Activated CD4-positive, alpha-beta T cell treated with anti-CD3 and anti-CD28 coated beads for 48 hours (primary cell): ENCODE measurements at places on chromosomes 1 and 21.

DNA sequence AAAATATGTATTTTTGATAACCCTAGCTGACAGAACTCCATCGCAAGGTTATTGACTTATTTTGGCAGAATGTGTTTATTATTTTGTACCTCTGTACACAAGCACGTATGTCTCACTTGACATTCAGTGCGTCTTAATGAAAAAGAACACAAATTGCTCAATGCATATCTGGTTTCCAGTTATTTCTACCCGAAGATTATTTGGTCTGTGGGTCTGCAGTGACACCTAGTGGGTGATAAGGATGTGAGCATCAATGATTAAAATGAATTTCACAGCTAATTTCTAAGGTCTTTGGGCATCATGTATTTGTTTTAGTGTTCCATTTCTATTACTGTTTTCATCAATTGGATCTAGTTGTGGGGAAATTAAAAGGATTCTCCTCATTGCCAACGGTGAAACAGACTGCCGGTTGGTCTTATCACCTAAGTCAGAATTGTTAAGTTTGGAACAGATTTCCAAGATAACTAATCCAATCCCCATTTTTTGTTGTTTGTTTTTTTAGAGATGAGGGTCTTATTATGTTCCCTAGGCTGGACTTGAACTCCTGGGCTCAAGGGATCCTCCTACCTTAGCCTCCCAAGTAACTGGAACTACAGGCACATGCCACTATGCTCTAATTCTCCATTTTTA, 13.9 kb downstream of the DDX20 start:
- peak; percentile 52 for DNase-seq

DNA sequence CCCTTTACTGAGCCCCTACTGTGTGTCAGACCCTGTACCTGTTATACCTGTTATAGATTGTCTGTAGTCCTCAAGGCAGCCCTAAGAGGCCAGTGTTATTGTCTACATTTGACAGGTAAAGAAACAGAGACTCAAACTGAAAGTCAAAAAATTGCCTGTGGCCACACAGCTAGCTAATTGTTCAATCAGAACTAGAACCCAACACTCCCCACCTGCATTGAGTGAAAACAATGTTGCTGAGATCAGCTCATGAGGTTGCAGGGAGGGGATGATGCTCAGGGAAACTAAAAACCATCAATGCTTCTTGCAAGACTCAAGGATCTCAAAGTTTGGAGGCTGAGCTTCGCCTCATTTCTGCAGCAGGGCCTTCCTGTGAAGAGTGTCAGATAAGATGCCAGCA, 109.5 kb upstream of the LMO4 start:
- no peak for DNase-seq

DNA sequence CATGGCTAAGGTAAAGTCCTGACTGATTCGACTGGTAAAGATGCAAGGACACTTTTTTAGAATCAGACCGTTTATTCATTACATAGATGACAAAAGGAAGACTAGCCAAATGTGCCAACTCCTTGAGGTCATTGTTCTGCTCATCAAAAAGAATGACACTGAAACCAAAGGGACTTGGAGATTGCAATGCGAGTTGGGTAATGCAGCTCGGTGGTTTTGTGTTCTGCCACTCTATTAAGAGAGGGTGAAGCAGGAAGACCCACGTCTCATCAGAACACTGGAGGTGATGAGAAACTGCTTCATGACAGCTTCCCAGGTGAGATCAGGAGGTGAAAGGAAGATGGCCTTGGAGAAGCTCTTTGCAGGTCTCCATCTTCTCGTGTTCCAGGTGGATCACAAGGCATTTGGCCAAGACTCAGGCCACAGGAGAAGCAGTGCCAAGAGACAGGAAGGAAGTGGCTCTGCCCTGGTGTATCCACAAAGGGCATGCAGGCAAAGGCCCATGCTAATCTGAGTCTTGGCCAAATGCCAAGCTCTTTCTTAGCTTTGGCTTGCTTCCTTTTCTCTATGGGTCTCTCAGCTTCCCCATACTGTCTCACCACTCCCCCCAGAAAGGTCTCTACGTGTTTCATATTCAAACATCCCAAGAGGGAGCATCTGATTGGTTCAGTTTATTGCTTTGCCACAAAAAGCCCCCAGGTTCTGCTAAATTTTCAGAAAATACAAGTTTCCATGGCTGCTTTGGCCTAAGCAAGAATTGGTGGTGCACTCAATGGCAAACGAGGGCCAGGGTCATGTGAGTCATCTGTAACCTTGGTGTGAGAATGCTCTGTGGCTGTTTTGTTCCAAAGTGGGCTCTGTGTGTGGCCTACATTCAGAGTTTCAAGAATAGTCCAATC, 5.7 kb upstream of the CCT8 start:
- peak; percentile 55 for DNase-seq

DNA sequence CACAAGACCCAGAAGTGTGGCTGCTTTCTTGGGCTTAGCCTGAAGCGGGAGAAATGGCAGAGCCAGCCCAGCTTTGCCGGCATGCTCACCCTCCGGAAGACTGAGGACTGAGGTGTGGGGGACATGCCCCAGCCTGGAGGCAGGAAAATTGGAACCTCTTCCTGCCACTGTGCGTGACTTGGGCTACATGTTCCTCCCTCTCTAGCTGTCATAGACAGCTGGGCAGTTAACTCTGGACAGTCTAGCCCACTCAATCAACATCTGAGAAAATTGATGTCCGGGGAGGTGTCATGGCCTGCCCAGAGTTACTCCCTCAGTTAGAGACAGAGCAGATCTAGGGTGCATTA, 59.7 kb downstream of the UBE2T start:
- no peak for DNase-seq

- DNase-seq: peak; percentile 34
Measured at GRCh38 chr1:179831852-179832699, 45.5 kb downstream of the TOR1AIP2 start.

DNA sequence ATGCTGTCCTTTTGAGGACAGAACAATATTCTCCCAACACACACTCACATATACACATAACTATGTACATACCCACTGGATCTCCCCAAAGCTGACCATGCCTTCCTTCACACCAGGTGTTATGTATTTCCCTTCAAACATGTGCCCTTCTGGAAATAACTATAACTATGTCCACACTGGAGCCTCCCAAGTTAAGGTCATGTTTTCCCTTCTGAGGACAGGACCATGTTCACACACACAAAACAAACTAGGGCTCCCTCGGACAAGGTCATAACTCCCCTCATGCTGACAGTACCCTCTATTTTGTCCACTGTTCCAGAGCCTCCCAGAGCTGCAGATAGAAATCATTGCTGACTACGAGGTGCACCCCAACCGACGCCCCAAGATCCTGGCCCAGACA, 7.8 kb downstream of the MMACHC start:
- DNase-seq: no peak

DNA sequence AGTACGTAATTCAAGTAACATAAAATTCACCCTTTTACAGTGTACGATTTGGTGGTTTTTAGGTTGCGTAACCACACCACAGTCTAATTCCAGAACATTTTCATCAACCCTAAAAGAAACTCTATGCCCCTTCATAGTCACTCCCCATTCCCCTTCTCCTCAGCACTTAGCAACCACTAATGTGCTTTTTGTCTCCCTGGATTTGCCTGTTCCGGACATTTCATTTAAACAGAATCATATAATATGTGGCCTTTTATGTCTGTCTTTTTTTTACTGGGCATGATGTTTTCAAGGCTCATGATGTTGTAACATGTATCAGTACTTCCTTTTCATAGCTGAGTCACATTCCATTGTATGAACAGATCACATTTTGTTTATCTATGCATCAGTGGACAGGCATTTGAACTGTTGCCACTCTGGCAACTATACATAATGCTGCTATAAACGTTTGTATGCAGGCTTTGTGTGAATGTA, 20.8 kb downstream of the OBSCN start:
- DNase-seq: no peak

- peak; percentile 33 for DNase-seq
Measured at GRCh38 chr1:98045767-98046641, 125.2 kb upstream of the DPYD start.

DNA sequence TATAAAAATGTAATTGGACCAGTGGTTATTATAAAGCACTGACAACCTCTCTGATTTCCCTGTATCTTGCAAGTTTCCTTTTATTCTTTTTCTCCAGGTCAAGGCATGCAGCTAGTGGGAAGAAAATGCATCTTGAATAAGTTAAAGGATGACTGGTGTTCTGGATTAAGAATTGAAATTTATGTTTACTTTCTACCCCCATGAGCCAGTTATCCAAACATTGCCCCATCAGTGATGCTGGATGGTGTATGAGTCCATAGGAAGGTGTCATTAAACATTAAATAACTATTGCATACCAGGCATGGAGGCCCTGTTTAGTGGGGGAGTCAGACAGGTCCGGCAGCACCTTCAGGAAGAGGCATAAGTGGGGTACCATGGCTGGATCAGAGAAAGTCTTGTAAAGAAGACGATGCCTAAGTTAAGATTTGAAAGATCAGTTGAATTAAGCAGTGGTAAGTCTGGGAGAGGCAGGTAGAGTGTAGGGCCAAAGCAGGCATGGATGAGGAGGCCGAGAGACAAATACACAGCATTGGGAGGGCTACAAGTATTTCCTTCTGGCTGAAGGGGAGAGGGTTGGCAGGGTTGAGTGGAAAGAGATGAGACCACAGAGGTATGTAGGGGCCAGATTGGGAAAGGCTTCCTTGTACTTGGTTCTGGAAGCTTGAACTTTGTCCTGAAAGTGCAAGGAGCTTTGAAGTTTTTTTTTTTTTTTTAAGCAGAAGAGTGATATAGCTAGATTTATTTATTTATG, 5.7 kb downstream of the SZRD1 start:
- DNase-seq: no peak

GRCh38 chr1:244187310-244187709, 136.2 kb downstream of the ZBTB18 start:
- no peak for DNase-seq

GRCh38 chr1:78553859-78554258, 63.1 kb downstream of the PTGFR start:
- no peak for DNase-seq

- DNase-seq: no peak
Measured at GRCh38 chr1:33443080-33443704, 12.3 kb upstream of the PHC2 start.
